Activated CD8-positive, alpha-beta T cell treated with anti-CD3 and anti-CD28 coated beads, Interleukin-2, amount 10 ng/mL, durations not matched to agents 7 days and 5 days (primary cell): ENCODE measurements at places on chromosomes 5 and 9.
A peak's percentile ranks its signal among the peaks of the same experiment; 100 is the strongest.

- no peak overlapping the region for H3K4me3 ChIP-seq
- H3K4me1 ChIP-seq: no peaks in the 10 kb centered on the region
- peak; percentile 56 for DNase-seq
- H3K27me3 ChIP-seq: peaks cover 30% of the 10 kb centered on the region
Observed at GRCh38 chr9:33737811-33738606, 57.4 kb upstream of the PRSS3 start.

DNA sequence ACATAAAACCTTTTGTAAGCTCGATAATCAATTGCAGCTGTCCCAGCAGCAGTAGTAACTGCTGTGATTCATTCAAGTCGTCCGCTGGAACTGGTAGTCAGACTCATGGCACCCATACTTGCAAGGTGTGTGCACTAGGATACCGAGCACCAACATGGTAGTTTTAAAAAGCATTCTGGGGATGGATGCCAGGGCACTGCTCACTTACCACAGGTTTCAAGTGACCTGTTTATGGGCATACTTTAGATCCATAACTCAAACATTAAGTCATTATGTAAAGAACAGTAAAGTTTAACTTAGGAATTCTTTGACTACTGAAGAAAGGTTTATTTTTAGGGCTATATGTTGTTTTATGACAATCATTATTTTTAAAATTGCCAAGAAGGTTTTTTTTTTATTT lies 2277.6 kb downstream of the MAT2B start:
- no peak for DNase-seq
- H3K4me3 ChIP-seq: no peak overlapping the region
- H3K27me3 ChIP-seq: no peaks in the 10 kb centered on the region
- H3K4me1 ChIP-seq: no peaks in the 10 kb centered on the region
- no peak overlapping the region for H3K27ac ChIP-seq

DNA sequence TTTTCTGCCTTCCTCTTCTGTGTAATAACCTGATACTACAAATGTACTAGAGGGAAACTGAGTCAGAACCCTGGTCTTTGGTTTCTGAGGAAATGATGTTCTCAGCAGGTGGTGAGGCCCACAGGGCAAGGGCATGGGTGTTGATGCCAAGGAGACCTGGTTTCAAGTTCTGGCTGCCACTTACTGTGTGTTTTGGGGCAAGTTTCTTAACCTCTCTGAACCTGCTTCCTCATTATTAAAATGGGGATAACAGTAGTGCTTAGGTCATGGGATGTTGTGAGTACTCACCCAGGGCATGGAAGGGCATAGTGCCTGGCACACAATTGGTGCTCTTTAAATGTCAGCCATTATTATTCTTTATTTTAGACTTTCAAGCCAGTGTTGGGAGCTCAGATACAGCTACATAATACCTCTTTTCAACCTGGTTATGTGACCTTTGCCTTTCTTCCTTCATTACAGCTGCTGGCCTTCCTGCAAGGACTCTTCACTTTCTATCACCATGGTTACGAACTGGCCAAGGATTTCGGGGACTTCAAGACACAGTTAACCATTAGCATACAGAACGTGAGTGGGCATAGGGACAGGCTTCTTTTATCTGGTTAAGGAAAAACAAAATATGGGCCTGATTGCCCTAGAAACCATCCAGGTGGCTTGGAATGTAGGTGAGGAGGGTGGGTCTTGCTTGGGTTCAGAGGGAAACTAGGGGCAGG lies 131.5 kb downstream of the ARHGAP26 start:
- H3K27me3 ChIP-seq: no peaks in the 10 kb centered on the region
- H3K4me3 ChIP-seq: no peak overlapping the region
- no peaks in the 10 kb centered on the region for H3K4me1 ChIP-seq
- peaks cover 24% of the 10 kb centered on the region for H3K36me3 ChIP-seq

- H3K4me1 ChIP-seq: no peaks in the 10 kb centered on the region
- no peaks in the 10 kb centered on the region for H3K36me3 ChIP-seq
- H3K27me3 ChIP-seq: peaks cover 10% of the 10 kb centered on the region
- no peak overlapping the region for H3K4me3 ChIP-seq
Observed at GRCh38 chr5:112549605-112550166, 130.6 kb upstream of the EPB41L4A start.

DNA sequence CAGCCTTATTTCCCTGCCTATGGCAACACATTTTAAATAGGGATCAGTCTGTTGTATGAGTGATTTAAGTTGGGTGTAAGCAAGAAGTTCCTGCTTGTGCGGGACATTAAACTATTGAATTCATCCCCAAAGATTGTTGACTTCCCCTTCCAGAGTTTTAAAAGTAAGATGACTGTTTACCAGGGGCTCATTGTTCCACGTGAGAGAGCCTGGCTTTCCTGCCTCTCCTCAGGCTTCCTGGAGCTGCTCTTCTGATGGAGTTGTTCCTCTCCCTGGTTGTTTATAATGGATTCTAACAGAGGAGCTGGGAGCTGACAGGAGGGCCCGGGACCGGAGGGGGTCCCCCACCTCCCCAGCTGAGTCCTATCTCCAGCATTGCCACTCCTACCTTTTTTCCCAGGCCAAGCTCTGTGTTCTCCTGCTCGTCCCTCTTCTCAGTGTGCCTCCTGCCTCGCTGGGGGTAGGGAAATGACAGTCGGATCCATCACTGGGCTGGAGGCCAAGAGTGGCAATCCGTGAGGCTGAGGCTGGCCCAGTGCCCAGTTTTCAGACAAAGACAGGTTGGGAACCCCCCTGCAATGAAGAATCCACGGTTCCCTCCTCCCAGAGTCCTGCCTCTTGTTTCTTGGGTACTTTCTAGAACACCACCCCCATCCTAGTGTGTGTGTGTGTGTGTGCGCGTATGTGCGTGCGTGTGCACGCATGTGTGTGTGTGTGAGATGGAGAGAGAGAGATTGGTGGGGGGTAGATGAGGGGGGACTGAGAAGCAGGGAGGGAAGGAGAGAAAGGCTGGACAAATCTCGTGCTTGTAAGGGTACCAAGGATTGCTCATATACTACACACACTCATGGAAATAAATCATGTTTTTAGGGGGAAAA lies 123.7 kb upstream of the NFIB start:
- no peak for DNase-seq
- no peak overlapping the region for H3K4me3 ChIP-seq
- H3K36me3 ChIP-seq: no peaks in the 10 kb centered on the region
- peaks cover 9% of the 10 kb centered on the region for H3K27me3 ChIP-seq
- no peak overlapping the region for H3K27ac ChIP-seq

DNA sequence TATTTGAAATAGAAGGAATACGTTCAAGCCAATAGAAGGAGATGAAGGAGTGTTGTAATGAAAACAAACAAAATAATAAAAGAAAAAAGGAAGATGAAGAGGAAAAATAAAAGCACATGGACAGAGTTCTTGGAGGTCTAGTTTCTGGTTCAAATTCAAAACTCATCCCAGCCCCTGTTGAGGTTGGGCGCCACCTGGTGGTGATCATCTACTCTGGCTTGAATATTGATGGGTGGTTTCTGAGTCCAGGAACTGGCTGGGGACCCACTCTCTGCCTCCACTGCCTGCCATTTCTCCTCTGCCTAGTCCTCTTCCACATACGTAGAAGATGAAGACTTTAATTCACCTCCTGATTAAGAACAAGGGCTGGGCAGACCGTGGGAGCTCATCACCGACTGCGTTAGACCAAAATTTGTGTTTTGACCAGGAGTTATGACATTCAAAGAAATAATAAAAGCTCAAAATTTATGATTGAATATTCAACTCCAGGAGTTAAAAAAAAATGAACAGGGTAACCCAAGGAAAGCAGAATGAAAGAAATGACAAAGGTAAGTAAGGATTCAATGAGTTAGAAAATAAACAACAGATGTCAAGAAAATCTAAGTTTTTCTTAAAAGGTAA lies 99.0 kb upstream of the SLC1A3 start:
- H3K4me1 ChIP-seq: no peaks in the 10 kb centered on the region
- peak; percentile 77 for DNase-seq
- H3K36me3 ChIP-seq: no peaks in the 10 kb centered on the region
- H3K4me3 ChIP-seq: no peak overlapping the region

- H3K4me3 ChIP-seq: no peak overlapping the region
- H3K36me3 ChIP-seq: peaks cover 2% of the 10 kb centered on the region
- peaks cover 9% of the 10 kb centered on the region for H3K4me1 ChIP-seq
- peaks cover 7% of the 10 kb centered on the region for H3K27me3 ChIP-seq
Observed at GRCh38 chr9:105291938-105292337, 47.5 kb downstream of the SLC44A1 start.

DNA sequence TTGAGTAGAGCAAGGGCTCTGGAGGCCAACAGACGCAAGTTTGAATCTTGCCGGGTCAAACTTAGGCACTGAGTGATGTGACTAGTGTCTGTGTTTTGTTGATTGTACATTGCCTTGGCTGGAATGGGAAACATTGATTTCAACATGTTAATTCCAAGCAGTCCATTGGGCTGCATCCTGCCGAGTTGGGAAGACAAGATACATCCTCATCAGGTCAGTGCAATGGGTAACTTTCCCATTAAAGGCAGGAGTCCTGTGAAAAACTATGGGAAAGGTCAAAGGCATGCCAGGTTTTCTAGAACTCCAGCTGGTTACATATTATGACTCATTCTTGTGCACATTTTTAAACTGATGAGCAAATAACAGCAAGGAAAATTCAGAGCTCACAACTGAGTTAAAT lies 126.5 kb upstream of the ABCA1 start:
- H3K4me1 ChIP-seq: peaks cover 16% of the 10 kb centered on the region
- H3K4me3 ChIP-seq: no peak overlapping the region
- no peak overlapping the region for H3K27ac ChIP-seq
- H3K36me3 ChIP-seq: no peaks in the 10 kb centered on the region
- no peak for DNase-seq
- H3K27me3 ChIP-seq: no peaks in the 10 kb centered on the region

- peaks cover 2% of the 10 kb centered on the region for H3K27me3 ChIP-seq
- no peaks in the 10 kb centered on the region for H3K4me1 ChIP-seq
- H3K4me3 ChIP-seq: no peak overlapping the region
- no peak for DNase-seq
- H3K27ac ChIP-seq: no peak overlapping the region
Observed at GRCh38 chr9:90420768-90421513, 221.7 kb downstream of the DIRAS2 start.

DNA sequence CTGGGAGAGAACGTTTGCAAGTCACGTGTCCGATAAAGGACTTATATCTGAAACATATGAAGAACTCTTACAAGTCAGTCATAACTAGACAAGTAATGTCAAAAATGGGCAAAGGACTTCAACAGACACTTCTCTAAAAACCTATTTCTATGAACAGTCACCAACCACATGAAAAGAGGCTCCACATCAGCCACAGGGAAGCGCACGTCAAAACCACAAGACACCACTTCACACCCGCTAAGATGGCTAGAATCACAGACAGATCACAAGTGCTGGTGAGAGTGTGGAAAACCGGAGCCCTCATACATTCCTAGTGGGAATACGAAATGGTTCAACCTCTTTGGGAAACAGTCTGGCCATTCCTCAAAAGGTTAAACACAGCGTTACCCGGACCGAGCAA lies 11.5 kb upstream of the CARD9 start:
- no peaks in the 10 kb centered on the region for H3K27me3 ChIP-seq
- peak; percentile 81 for DNase-seq
- H3K36me3 ChIP-seq: peaks cover 52% of the 10 kb centered on the region
- H3K27ac ChIP-seq: peak overlapping the region; percentile 45

DNA sequence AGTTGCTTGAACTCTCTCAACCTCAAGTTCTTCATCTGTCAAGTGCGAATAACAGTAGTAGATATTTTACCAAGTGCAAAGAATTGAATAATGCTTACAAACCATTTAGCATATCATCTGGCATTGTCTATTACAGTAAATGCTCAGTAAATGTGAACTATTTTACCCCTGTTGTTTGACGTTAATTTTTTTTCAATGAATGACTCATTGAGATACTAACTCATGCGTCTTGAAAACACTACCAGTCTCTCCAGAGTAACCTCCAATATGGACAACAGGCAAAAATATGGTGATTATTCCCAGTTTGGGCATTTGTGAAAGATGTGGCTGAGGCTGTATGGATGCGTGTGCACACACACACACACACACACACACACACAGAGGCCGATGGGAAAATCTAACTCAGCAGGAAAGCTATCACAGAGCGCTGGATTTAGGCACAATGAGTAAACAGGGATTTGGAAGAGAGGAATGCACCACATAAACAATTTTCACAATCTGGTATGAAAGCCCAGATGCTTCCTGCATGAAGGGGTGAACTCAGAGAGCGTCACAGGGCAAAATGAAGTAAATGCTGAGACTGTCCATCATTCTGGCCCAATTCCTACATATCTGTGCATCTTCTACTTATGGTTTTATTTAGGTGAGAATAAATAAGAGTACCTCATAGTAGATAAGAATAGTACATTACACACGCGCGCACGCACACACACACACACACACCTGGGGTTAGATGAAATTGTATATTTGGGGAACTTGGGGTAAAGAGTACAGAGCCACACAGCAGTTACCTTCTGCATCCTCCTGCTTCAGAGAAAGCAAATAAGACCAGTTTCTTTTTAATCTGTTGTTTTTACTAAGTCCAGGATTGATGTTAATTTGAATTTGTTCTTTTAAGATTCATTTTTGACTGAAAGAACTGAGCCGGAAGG lies 128.7 kb downstream of the PALM2AKAP2 start:
- no peaks in the 10 kb centered on the region for H3K4me1 ChIP-seq
- peaks cover 4% of the 10 kb centered on the region for H3K27me3 ChIP-seq
- no peak for DNase-seq
- H3K4me3 ChIP-seq: no peak overlapping the region
- H3K36me3 ChIP-seq: no peaks in the 10 kb centered on the region
- no peak overlapping the region for H3K27ac ChIP-seq

DNA sequence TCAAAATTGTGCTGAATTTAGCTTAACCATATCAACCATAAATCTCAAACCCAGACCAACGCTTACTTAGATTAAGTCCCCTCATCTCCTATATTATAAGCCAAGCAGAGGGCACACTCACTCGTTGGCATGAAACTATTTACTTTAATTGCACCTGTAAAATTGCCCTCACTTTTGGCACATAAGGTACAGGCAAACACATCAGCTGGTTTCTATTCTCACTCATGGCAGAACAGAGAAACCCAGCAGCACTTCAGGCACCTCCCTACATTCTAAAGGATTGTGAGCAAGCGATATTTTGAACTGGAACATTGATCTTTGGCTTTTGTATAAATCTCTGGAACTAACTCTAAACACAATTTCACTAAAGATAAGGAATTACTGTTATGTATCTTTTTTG lies 845.6 kb upstream of the CDH6 start:
- H3K36me3 ChIP-seq: no peaks in the 10 kb centered on the region
- no peaks in the 10 kb centered on the region for H3K4me1 ChIP-seq
- no peak overlapping the region for H3K27ac ChIP-seq

GRCh38 chr9:84490206-84490841 lies 149.8 kb upstream of the SLC28A3 start:
- H3K27ac ChIP-seq: no peak overlapping the region
- no peak overlapping the region for H3K4me3 ChIP-seq
- no peaks in the 10 kb centered on the region for H3K36me3 ChIP-seq
- H3K27me3 ChIP-seq: peaks cover 2% of the 10 kb centered on the region
- no peaks in the 10 kb centered on the region for H3K4me1 ChIP-seq
